ENCODE measurements at places on chromosomes 16 and 17.

- no peak for DNase-seq
These were observed 122.4 kb upstream of the TMEM97 start for GRCh38 chr17:28196636-28197035.

DNA sequence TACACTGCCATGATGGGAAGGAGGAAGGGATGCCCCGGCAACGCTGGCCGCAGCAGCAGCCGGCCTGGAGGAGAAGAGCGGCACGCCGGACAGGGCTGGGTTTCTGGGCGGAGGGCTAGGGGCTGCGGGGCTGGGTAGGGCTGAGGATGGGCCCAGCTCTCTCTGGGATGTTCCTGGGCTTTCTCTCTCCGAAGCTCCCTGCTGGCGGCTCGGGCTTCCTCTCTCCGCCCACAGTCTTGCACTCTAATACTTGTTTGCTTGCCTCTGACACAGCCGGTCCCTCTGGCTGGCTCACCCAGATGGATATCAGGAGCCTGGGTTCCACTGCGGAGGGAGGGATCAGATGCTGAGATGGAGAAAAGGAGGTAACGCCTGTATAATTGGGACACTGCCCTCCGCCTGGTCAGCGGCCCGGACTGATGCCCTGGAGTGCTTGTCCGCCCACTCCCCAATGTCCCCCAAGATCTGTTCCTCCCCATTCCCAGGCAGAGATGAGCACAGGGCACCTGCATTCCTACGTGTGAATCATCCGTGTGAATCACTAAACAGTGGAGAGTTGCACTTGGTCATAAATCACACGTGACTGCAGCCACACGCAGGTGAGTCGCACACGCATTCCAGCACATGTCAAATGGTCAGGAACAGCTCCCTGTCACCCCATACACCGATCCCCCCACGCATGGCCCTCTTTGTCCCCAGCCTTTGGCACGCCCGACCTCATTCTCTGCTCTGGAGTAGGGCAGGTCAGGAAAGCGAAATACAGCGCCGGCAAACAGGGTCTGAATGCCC is at the start of gene ALOXE3:
TSS of gene ALOXE3 (minus strand) at position 535 of the 789 bp plus-strand sequence. CDS start at position 11, 524 bp downstream.
- DNase-seq = peak; percentile 60

GRCh38 chr16:65698791-65699321 is 577.0 kb upstream of the CDH11 start:
- peak; percentile 64 for DNase-seq

DNA sequence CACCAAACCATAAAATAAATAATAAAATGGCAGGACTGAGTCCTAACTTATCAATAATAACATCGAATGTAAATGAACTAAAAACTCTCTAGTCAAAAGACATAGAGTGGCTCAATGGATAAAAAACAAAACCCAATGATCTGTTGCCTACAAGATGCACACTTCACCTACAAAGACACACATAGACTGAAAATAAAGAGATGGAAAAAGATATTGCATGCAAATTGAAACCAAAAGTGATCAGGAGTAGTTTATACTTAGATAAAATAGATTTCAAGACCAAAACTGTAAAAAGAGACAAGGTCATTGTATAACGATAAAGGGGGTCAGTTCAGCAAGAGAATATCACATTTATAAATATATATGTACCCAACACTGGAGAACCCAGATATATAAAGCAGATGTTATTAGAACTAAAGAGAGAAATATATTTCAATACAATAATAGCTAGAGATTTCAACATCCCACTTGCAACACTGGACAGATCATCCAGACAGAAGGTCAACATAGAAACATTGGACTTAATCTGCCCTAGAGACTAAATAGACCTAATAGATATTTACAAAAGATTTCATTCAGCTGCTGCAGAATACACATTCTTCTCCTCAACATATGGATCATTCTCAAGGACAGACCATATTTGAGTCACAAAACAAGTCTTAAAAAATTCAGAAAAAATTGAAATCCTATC is 29.8 kb downstream of the SLC47A2 start:
- no peak for DNase-seq

DNA sequence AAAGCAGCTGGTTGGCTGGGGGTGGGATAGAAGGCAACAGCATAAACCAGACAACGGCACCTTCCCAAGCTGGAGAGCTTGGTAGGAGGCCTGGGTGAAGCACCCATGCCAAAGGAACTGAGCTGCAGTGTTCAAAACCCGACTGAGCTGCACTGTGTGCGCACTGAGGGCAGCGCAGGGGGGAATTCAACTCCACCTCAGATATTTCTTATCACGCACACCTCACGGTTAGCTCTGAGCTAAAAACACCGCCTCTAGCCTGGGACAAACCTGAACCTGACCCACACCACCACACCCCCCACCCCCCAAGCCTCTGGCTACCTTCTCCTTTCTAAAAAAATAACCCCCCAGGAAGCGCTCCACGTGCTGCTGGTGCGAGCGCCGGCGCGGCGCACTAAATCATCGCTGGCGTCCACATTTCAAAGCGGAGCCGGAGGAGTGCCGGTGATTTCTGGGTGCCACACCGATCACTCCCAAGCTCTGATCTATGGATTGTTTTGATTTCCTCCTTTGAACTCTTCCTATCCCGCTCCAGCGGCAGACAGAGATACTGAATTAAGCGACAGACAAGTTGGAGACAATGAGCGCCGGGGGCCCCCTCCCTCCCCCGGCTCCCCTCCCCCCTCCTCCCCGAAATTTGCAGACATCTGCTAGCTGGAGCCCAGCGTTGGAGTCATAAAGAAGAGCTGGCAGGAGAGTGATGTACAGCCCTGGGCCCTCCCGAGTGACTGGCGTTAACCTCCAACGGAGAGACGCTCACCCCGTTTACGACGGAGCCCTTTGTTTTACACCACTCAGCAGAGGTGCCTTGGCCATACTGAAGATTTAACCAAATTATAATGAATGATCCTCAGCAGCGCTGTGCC is 85.0 kb downstream of the NOG start:
- DNase-seq = no peak

- peak; percentile 81 for DNase-seq
These were observed at the start of gene ARMC7 for GRCh38 chr17:75109407-75110233. Gene ARMC7, plus strand, starts transcription at chr17:75109969. Its CDS starts 320 bp downstream, at chr17:75110289.

DNA sequence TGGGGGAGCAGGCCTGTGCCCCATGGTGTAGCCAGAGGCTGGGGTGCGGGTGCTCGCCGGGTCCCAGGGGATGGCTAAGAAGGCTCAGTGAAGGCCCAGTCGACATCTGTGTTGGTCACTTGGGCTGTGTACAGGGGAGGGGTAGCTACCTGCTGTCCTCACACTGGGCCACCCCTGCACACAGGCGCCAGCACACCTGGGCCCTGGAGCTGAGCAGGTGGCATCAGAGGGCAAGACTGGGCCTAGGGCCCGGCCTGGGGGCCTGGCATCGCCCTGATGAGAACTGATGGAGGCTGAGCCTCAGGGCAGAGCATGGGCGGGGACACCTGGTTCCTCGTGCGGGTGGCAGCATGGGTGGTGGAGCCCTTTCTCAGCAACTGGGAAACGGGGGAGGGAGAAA is 870 bp upstream of the CTRB2 start:
- no peak for DNase-seq

DNA sequence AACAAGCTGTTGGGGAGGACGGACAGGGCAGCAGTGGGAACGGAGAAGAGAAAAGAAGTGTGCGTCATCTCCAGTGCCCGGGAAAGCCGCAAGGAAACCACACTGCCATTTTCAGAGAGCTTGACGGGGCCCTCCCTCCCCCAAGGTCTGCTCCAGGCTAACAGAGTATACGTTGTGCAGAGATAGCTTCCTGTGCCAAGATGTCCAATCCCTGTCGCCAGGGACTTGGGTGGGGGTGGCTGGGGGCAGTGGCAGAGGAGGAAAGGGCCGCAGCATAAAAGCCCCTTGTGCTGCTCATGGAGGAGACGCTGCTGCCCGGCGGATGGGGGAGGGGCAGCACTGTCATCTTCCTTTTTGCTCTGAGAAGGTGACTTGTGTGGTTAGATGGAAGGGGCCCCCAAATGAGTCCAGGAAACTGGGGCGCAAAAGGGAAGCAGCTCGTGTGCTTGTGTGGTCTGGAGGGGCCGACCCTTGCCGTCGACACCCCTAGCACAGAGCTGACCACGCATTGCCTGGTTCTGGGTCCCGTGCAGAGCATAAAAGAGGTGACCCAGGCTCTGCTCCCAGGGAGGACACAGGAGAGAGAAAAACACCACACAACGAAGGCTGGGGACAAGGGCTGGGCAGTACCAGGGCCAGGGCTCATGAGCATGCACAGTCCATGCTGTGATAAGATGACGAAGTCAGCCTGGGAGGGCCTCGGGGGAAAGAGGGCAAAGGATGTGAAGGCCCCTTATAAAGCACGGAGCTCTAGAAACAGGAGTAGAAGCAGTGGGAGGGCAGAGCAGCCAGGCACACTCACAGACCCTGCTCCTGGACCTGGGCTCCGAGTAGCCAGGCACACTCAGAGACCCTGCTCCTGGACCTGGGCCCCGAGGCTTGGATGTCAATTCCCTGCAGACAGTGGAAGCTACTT is 372.7 kb downstream of the SLC39A11 start:
- peak; percentile 67 for DNase-seq

GRCh38 chr16:48378836-48379235 is 6.4 kb downstream of the SIAH1 start:
- no peak for DNase-seq

GRCh38 chr16:20441191-20441590 is 10.1 kb upstream of the ACSM2A start:
- peak; percentile 6 for DNase-seq

DNA sequence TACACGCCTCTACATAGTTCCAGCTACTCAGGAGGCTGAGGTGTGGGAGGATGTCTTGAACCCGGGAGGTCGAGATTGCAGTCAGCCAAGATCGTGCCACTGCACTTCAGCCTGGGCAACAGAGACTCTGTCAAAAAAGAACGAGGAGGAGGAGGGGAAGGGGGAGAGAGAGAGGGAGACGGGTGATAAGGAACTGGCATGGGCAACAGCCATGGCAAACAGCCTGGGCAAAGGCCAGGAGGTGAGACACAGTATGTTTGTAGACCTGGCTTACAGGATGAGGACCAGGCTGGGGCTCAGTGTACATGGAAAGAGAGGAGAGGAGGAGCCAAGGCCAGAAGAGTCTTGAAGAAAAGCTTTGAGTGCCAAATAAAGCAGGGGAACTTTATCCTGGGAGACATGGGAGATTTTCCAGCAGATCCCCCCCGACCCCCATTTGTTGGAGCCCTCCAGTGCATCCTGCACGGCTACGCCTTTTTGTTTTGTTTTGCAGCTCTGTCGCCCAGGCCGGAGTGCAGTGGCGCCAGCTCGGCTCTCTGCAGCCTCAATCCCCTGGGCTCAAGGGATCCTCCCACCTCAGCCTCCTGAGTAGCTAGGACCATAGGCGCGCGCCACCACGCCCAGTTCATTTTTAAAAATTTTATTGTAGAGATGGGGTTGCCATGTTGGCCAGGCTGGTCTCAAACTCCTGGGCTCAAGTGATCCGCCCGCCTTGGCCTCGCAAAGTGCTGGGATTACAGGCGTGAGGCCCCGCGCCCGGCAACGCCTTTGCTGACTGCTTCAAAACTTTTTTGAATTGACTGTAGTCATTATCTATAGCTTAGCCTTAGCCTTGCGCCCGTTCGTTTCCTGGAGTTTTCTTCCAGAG is 1.3 kb upstream of the ALKBH5 start:
- no peak for DNase-seq

GRCh38 chr16:57676553-57677085 is 8.5 kb downstream of the ADGRG3 start:
- no peak for DNase-seq

DNA sequence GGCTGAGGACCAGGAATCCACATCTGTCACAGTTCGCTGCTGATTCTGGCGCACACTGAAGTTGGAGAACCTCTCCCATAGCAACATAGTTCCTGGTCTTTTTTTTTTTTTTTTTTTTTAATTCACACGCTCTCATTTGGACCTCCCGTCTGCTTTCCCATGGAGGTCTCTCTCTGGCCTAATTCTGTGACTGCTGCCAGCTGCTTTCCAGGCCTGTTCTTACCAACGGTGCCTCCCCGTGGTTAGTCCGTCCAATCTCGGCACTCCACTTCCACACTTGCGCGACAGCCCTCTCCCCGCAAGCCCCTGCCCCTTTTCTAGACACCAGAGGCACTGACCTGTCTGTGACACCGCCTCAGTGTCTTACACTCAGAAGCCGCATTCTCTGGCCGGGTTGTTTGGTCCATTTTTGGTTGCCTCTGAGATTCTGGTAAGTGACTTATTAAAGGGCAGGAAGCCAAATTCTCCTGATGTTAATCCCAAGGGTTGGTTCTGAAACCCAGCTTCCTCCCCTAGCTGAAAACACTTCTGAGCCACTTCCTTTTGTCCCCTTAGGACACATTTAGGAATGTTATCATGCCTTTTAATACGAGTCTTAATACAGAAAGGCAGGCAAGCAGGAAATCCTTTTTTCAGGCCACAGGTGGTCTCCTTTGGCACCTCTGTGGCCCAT is 1.1 kb upstream of the AKTIP start:
- DNase-seq = peak; percentile 77

DNA sequence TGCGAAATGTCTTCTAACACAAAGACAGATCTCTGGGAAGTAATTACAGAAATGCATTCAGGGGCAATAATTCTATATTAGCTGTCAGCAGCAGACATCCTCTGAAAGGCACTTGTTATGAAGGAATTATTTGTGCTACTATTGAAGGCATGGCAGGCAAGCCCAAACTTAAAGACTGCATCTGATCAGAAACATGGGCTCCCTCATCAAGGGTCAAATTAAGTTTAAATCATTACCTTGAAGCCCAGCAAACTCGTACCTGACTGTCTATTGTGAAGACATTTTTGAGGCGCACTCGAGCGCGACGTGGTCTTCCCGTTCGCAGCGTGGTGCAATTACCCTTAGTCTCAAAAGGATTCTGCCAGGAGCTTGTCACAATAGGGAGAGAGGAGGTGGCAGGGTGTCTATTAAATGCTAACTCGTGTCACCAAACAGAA is 110.6 kb downstream of the ZNF423 start:
- no peak for DNase-seq

DNA sequence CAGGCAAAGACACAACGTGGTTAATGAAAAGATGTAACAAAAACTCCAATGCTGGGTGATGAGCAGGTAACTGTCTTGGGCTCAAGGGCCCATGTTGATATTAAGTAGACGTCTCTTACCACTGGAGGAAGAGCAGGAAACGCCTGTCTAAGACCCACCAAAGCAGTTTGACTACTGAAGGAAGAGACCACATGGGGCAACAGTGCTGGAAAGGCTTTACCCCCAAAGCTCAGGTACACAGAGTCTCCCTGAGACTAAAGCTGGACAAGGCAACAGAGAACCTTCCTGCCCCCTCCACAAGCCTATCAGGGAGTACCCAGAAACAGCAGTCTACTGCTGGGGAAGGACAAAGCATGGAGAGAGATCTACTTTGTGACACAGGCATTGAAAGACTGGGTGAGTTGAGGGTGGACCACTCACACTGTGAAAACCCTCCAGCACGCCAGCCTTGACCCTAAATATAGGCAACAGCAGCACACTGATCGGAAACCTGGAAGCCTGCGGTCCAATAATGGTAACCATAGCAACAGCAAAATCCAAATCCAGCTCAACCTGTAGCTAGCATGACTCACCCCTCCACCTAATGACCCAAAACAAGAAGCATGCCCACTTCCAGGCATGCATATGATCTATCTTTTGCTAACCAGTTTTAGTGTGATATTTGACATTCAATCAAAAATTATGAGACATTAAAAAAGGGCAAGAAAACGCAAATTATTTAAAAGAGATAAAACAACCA is 270.5 kb upstream of the SDK2 start:
- DNase-seq = no peak
